ENCODE measurements at places on chromosomes 5 and 9.

GRCh38 chr9:127358023-127358535 is 38.9 kb upstream of the SLC2A8 start:
- H3K4me3 ChIP-seq: no peak overlapping the region
- no peaks in the 10 kb centered on the region for H3K4me1 ChIP-seq
- no peaks in the 10 kb centered on the region for H3K36me3 ChIP-seq
- no peak overlapping the region for H3K27ac ChIP-seq

DNA sequence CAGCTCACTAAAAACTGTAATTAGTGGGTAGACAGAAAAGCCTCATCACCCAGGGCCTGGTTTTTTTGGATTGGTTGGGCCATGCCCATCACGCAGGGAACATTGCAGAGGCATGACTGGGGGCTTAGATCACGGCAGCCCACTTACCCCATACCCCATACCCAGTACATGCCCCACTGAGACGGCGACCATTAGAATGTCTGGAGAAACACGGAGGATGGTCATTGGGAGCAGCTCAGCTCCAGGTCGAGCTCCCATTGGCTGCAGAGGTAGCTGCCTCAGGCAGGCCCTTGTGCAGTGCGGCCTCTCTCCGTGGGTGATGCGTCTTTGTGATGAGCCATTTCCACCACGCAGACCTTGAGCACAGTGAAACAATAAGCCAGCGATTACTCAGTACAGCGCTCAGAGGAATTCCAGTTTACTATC is 204.0 kb downstream of the GADD45G start:
- no peak overlapping the region for H3K4me3 ChIP-seq
- no peak overlapping the region for H3K27ac ChIP-seq
- H3K36me3 ChIP-seq: no peaks in the 10 kb centered on the region
- no peaks in the 10 kb centered on the region for H3K4me1 ChIP-seq

GRCh38 chr9:20563917-20564316 is 58.4 kb downstream of the MLLT3 start:
- H3K27me3 ChIP-seq: no peaks in the 10 kb centered on the region
- H3K4me3 ChIP-seq: no peak overlapping the region
- DNase-seq: no peak
- peak overlapping the region; percentile 46 for H3K27ac ChIP-seq

GRCh38 chr9:136983167-136983566 is 374 bp downstream of the LCNL1 start:
- no peaks in the 10 kb centered on the region for H3K36me3 ChIP-seq
- H3K4me3 ChIP-seq: no peak overlapping the region
- DNase-seq: no peak
- peaks cover 22% of the 10 kb centered on the region for H3K4me1 ChIP-seq
- H3K27me3 ChIP-seq: peaks cover 37% of the 10 kb centered on the region
- no peak overlapping the region for H3K27ac ChIP-seq

DNA sequence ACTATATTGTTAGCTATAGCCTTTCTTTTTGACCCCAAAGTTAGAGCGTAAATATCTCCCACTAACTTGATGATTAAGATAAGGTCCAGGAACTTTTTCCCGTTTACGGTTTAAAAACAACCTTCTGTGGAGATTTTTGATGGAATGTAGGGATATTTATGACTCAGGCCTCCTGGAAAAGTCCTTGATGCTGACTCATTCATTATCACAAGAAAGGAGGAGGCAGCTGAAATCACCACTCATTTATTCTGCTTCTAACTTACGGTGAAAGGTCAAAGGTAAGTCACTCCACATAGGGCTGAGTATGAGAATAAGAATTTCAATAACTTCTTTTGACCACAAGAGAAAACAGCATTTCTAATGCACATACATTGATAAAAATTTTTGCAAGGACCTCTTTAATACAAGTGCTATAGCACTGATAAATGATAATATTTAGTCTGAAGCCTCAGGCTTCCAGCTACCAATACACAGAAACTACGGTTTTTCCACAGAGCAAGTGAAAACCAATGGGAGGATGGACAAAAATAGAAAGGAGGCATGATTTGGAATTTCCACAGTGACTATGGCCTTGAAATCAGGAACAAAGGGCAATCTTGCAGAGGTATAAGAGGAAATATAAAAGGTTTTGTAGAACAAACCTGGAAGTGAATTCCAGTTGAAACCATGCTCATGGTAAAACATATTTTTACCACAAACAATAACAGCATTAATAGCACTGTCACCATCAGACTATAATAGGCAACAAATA is 146.5 kb downstream of the PPP2R2B start:
- H3K4me3 ChIP-seq: no peak overlapping the region
- H3K36me3 ChIP-seq: no peaks in the 10 kb centered on the region
- H3K27me3 ChIP-seq: no peaks in the 10 kb centered on the region
- H3K27ac ChIP-seq: no peak overlapping the region
- no peaks in the 10 kb centered on the region for H3K4me1 ChIP-seq

DNA sequence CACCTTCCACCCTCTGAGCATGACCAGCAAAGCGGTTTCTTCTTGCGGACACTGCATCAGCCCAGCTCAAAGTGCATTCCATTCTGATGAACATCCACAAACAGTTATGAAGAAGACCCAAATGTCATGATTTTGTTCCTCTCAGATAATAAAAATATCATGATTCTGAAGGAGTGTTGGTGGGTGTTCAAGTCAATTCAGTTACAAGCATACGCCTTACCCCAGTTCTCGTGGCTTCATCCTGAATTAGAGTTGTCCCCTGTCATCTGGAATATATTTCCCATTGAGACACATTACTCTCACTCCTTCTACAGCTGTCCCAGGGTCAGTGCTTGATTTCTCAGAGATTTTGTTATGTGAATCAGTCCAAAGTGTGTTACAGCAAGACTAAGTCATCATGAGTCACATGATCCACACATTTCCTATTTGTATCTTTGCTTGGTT is 325.4 kb downstream of the RFX3 start:
- no peak overlapping the region for H3K27ac ChIP-seq
- H3K4me1 ChIP-seq: peaks cover 24% of the 10 kb centered on the region
- DNase-seq: no peak
- H3K4me3 ChIP-seq: no peak overlapping the region
- H3K36me3 ChIP-seq: no peaks in the 10 kb centered on the region

- DNase-seq: no peak
- peaks cover 3% of the 10 kb centered on the region for H3K36me3 ChIP-seq
- no peaks in the 10 kb centered on the region for H3K27me3 ChIP-seq
- peaks cover 9% of the 10 kb centered on the region for H3K4me1 ChIP-seq
Observed at GRCh38 chr5:177472460-177473442, 683 bp downstream of the DBN1 start.

DNA sequence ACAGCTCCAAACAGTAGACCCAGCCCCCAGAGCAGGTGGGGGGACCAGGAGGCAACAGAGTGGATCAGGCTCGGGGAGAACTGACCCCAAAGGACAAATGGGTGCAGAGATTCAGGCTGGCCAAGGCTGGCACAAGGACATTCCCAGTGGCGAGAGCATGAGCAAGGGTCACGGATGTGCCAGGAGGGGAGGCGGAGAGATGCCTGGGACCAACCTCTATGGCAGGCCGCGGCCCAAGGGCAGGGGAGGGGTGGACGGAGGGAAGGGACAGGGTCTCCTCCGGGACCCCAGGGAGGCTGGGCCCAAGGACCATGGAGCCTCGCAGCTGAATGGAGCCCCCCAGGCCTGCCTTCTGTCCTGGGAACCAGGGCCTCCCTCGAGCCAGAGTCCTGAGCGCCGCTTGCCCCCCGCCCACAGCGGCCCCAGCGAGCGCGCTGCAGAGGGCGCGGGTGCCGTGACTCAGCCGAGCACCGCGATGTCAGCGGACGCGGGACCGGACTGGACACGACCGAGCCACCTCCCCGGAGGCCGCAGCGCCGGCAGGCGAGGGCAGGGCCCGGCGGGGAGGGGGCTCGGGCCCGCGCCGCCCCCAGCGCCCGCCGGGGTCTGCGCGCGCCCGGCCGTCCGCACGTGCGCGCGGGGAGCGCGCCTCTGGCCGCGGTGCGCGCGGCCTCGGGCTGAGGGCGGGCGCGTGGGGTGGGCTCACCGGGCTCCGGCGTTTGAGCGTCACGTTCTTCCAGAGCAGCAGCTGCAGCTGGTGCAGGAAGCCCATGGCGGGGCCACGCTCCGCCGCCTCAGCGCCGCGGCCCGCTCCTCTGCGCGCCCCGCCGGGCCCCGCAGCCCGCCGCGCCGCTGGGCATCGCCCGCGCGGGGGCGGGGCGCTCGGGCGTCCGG is at the start of gene ABCA2:
ABCA2 (minus strand) TSS at position 869 of the 894 bp plus-strand sequence; CDS start at position 772, 97 bp downstream.
- H3K27ac ChIP-seq: no peak within 1 kb of the TSS
- H3K27me3 ChIP-seq: no peaks in the 10 kb centered on the region
- H3K4me3 ChIP-seq: peak within 1 kb of the TSS; percentile 92
- peaks cover 5% of the 10 kb centered on the region for H3K4me1 ChIP-seq
- no peaks in the 10 kb centered on the region for H3K36me3 ChIP-seq

DNA sequence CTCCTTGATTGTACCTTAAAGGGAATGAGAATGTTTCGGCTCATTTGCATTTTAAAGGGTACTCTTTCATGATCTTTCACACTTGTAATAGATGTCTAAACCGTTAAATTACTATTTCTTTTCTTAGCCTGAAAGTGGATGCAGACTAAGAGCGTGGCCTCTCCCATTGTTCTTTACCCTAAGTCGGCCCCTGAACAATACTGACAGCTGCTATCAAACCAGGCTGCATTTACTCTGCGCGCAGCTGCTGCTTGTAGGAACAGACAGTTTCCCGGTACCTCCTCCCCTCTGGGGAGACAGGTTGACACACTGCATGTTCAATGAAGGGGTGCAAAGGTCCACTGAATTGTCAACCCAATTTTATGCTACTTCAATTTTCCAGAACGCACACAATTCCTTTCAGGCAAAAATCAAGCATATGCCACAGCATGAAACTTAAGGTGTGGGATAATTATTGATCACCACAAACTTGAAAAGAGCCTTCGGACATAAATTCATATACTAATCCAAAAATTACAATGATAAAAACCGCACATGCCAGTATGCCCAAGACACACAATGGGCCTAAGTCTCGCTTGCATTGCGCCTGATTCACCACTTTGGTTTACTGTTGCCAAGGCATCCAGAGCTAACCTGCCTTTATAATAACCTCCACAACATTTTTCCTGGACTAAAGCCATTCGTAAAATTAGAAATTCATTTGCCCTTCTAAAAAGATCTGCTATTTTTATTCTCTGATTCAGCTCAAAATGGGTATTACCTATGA is 39.7 kb downstream of the TLE1 start:
- no peaks in the 10 kb centered on the region for H3K36me3 ChIP-seq
- H3K4me1 ChIP-seq: no peaks in the 10 kb centered on the region
- DNase-seq: no peak
- H3K27me3 ChIP-seq: peaks cover 92% of the 10 kb centered on the region
- H3K27ac ChIP-seq: no peak overlapping the region

DNA sequence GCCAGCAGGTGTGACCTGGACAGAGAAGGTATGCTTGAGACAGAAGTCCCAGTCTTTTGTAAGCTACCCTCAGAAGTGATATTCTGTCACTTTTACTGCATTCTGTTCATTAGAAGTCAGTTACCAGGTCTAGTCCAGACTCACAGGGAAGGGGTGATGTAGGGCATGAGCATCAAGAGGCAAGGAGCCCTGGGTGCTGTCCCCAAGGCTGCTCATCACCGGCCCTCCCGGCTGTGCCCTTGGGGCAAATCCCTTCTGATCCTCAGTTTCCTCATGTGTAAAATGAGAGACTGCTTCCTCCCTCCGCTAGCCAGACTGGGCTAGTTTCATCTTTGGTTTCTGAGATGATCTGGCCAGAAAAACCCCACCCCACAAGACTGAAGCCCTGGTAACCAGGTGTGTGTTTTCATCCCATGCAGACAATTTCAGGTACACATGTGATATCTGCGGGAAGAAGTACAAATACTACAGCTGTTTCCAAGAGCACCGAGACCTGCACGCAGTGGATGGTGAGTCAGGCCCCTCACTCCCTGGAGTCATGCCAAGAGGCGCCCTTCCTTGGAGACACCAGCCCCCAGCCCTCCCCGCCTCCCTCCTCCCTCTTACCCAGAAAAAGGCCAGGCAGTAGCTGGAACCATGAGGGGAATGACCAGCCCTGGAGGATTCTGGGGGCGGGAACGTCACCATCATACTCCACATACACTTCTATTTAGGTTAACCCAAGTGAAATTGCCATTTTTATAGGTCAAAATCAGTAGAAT is 71.0 kb downstream of the AMBP start:
- H3K4me1 ChIP-seq: peaks cover 16% of the 10 kb centered on the region
- DNase-seq: no peak
- H3K27ac ChIP-seq: no peak overlapping the region
- no peaks in the 10 kb centered on the region for H3K27me3 ChIP-seq

DNA sequence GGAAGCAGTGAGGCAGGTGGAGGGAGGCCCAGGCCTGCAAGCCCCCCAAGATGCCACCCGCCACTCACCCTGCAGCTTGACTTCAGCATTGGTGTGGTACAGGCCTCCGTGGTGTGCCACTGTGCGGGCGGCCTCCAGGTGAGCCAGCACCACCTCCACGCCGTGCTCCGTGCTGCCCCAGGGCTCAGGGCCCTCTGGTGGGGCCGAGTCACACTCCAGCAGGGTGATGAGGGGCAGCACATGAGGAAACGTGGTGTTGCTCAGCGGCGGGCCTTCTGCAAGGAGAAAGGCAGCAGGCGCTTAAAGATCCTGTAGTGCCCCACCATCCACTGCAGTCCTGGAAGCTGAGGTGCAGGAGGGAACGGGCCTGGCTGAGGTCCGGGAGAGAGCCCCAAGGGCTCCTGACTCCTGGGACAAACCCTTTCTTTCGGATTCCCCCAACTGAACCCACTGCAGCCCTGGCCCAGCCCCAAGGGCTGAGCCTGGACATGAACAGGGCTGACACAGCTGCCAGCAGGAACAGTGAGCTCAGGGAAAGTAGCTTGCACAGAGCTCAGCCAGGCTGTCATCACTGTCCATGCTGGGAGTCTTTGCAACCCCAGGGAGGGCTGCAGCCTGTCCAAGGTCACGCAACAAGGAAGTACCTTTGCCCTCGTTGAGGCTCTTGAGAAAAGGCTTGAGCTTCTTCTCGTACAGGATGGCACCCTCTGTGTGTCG is 4.7 kb upstream of the TOR2A start:
- peak overlapping the region; percentile 62 for H3K27ac ChIP-seq
- no peak overlapping the region for H3K4me3 ChIP-seq
- peak; percentile 19 for DNase-seq
- no peaks in the 10 kb centered on the region for H3K27me3 ChIP-seq
- H3K36me3 ChIP-seq: no peaks in the 10 kb centered on the region
- H3K4me1 ChIP-seq: peaks cover 13% of the 10 kb centered on the region

- H3K27ac ChIP-seq: no peak overlapping the region
- no peaks in the 10 kb centered on the region for H3K4me1 ChIP-seq
- H3K4me3 ChIP-seq: no peak overlapping the region
- no peak for DNase-seq
- H3K27me3 ChIP-seq: no peaks in the 10 kb centered on the region
Observed at GRCh38 chr5:161391016-161391415, 155.5 kb downstream of the GABRB2 start.

DNA sequence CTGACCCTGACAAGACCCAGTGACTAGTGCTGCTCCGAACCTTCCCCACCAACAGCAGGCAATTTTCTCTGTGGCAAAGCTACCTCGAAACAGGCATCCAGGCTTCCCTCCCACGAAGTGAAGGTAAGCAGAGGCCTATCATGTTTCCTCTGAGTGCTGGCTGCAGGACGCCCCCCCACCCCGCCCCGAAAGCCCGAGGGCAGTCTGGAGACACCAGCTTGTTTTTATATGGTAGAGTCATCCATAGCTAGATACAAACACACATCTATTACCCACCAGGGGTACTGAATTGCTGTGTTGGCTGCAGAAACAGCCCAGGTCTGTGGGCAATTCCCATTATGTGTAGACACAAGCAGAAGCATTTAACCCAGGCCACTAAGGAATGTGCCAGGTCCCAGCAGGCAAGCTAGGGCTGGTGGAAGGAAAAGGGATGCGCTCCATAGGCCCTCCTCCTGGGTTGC is 40.4 kb downstream of the LIX1 start:
- H3K4me3 ChIP-seq: no peak overlapping the region
- peaks cover 51% of the 10 kb centered on the region for H3K4me1 ChIP-seq
- peak overlapping the region; percentile 84 for H3K27ac ChIP-seq
- H3K27me3 ChIP-seq: no peaks in the 10 kb centered on the region
